ENCODE measurements at places on chromosomes 12 and 14.

DNA sequence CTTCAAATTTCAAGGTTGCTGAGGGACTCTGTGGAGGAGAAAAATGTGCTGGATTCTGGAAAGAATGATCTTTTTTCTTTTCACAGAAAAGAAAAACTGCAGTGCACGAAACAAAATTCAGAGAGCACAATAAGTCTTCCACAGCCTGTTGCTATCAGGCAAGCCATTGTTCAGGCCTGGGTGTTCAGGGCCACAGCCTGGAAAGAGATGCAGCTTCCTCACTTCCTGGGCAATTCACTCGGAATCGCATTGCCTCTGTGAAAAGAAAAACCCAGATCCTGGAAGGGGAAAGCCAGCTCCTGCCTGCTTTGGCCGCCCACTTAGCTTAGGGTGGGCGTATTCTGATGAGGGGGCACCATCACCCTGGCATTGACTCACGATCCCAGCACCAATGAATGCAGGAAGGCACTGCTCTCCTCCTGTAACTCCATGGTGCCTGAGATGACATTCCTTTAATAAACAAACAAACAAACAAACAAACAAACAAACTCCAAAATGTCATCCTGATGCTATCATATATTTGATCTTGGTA is 863.9 kb downstream of the BCL11B start:
- no peak for DNase-seq

DNA sequence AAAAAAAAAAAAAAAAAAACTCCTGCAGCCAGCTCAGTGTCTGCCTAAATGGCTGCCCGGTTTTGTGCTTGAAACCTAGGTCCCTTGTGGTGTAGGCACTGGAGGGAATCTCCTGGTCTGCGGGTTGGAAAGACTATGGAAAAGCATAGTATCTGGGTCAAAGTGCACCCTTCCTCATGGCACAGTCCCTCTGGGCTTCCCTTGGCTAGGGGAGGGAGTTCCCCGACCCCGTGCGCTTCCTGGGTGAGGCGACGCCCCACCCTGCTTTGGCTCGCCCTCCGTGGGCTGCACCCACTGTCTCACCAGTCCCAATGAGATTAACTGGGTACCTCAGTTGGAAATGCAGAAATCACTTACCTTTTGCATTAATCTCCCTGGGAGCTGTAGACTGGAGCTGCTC is 14.3 kb downstream of the PTCSC3 start:
- no peak for DNase-seq

GRCh38 chr14:67311868-67312267 is 47.7 kb downstream of the ATP6V1D start:
- DNase-seq = no peak

GRCh38 chr12:120230326-120230973 is 29.5 kb upstream of the RPLP0 start:
- DNase-seq = no peak

DNA sequence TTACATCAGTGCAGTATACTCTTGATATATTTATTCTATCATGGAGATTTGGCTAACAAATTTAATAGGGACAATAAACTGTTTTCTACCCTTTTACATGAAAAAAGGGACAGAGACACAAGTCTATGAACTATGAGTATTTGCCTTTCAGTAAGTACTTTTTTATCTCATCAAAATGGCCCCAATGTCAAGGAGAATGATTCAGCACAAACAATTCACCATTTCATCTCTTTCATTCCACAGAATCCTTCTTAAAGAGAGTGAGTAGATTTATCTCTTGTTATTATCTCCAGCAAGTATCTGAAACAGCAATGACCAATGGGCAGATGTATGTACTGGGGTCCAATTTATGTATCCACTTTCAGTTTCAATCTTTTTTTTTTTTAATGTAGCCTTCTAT is 447.5 kb downstream of the NPAS3 start:
- no peak for DNase-seq

Data from activated CD4-positive, alpha-beta T cell treated with anti-CD3 and anti-CD28 coated beads for 24 hours (primary cell).